ENCODE measurements at places on chromosomes 6 and 20. TPM values are rescaled to one million over a fixed set of nuclear protein-coding genes. Genes with fewer than 3 reads are reported as not detected.

The OR2J3 gene
- not detected for total RNA-seq

The RHAG gene
- not detected for total RNA-seq

The TFAP2B gene
- not detected for total RNA-seq

The COL10A1 gene
- not detected for total RNA-seq

The DEF6 gene
- 42.8 TPM for total RNA-seq

The MYBL2 gene
- 0.21 TPM for total RNA-seq

The BFSP1 gene
- 6.0 TPM for total RNA-seq

The GRM1 gene
- not detected for total RNA-seq

The SEMG1 gene
- not detected for total RNA-seq

The GHRH gene
- total RNA-seq = not detected

The OR2H1 gene
- not detected for total RNA-seq

The HLA-DQA1 gene
- total RNA-seq = not detected

The RBM24 gene
- total RNA-seq = 0.96 TPM

The CARMIL1 gene
- 15.1 TPM for total RNA-seq

The C6orf163 gene
- total RNA-seq = not detected

The LHFPL5 gene
- total RNA-seq = not detected

The C6orf58 gene
- not detected for total RNA-seq

The HSD17B8 gene
- 48.0 TPM for total RNA-seq

The RIN2 gene
- 66.3 TPM for total RNA-seq

The SLC13A3 gene
- 5.5 TPM for total RNA-seq

The ZBP1 gene
- total RNA-seq = not detected

The EYS gene
- total RNA-seq = under 0.01 TPM

The SYS1 gene
- total RNA-seq = 14.1 TPM

Measured in tracheal epithelial cell (primary cell).